C1 segment of cervical spinal cord (tissue), 14 donors: ENCODE measurements at places on chromosomes 12 and 14.

DNA sequence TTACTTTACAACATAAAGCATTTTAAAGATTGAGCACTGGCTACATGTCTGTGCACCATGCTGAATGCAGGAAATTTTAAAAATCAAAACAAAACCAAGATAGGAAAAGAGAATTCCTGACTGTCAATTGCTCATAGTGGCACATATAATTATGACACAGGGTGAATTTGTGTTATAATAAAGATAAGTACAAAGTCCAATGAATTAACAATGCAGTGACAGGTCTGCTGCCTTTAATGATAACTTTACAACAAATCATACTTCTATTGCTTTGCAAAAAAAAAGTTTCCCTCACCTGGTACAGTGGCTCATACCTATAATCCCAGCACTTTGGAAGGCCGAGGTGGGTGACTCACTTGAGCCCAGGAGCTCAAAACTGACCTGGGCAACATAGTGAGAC is 93.8 kb upstream of the OSBPL8 start:
- no peak for DNase-seq

- DNase-seq: no peak
Observed at GRCh38 chr12:24057920-24058476, 108.5 kb upstream of the SOX5 start.

DNA sequence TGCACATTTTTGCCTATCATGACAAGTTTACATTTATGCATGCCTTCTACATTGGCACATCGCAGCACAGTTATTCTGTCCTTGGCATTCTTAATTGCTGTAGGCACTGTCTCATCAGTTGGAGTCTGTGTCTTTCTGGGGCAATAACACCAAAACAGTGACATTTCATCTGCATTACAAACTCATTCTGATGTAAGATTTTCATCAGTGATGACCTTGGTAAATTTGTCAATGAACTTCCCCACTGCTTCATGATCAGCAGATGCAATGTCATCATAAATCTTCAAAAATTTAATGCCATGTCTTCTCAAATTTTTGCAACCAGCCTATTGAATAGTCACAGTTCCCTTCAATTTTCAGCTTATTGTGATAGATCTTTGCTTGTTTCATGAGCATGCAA is 85.5 kb downstream of the CAPZA3 start:
- DNase-seq: no peak

- DNase-seq: no peak
Observed at GRCh38 chr14:89501381-89501780, 84.3 kb upstream of the FOXN3 start.

DNA sequence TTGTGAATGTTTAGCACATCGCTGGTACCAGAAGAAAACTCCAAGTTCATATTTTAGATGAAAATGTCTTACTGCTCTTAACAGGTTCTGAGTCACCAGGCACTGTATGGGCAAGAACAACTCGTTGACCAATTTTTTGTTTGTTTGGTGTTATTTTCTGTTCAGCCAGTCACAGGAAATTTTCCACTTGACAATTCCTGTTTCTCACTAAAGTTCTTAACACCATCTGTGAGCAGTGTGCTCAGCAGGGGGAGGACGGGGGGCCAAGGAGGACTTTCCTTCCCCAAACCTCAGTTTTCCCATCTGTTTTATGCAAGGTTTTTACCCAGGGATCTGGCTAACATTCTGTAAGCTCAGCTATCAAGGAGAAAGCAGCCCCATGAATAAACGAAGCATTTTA is 3.0 kb downstream of the NUAK1 start:
- no peak for DNase-seq
